ENCODE measurements at places on chromosomes 11 and 22.

- no peak for DNase-seq
Measured at GRCh38 chr22:25651332-25652085, 87.0 kb downstream of the GRK3 start.

GRCh38 chr11:72589802-72590761 lies 84.1 kb downstream of the PDE2A start:
- DNase-seq: peak; percentile 68

DNA sequence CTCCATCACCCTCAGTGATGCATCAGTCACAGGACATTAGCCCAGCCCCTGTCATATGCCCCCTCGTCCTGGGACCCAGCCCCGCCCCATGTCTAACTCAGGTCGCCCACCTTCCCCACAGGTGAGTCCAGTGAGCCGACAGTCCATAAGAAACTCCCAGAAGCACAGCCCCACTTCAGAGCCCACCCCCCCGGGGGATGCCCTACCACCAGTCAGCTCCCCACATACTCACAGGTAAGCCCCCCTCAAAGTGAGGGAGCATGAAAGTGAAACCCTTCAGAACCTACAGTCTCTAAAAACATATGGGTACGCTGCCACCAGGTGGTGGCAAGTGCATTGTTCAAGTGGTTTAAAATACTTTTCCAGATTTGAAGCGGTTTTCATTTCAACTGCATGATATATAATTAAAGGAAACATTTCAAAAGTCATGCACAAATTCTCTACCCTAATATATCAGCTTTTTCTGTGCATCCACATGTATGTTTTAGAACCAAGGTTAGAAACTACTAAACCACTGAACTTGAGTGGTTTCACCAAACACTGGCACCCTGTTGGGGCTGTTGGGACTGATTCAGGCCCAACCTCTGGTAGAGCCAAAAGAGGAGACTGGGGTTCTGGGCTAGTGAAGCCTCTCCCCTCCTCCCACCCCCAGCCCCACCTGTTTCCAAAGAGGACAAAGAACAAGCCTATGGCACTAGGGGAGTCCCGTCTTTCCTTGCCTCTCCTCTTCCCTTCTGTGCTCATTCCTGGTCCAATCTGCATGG lies 17.3 kb downstream of the EPS8L2 start:
- DNase-seq: peak; percentile 57

DNA sequence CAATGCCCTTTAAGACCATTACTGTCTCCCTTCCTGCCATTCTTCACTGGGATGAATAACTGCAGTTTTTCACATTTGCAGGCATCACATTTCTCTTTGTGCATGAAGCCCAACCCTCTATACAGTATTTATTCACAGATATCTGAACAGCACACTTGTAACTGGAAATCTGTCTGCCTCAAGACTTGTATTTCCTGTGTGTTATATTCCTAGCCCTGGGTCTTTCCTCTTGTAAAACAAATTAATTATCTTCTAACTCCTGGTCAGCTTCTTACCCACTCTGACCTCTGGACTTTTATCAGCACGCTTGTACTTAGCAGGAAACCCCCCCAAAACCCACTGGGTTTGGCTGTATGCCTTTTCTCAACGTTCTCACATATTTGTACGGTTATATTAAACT lies 2.0 kb downstream of the CSRP3 start:
- no peak for DNase-seq

GRCh38 chr11:85961930-85962363 lies 106.8 kb downstream of the CCDC83 start:
- DNase-seq: no peak

- no peak for DNase-seq
Measured at GRCh38 chr11:12871241-12871640, 137.9 kb upstream of the RASSF10 start.

DNA sequence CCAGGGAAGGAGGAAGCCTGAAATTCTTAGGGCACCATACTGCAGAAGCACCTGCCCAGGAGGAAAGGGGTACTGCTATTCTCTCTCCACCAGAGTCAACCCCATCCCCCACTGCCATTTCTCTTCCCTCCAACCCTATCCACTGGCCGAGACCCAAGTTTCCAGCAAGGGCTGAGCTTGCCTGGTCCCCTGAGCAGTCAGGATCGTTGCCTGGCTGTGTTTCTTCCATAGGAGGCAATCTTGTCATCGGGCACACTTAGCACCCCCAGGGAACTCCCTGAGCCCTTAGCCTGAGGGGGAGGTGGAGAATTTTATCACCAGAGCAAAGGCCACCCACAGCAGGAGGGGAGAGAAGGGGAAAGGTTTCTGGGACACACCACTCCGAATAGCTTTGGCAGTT lies 115.8 kb upstream of the NECTIN1 start:
- DNase-seq: no peak

GRCh38 chr11:1511937-1512496 lies 25.4 kb upstream of the MOB2 start:
- no peak for DNase-seq

GRCh38 chr11:117303101-117303500 lies 12.0 kb downstream of the BACE1-AS start:
- no peak for DNase-seq

GRCh38 chr22:36386351-36386899 lies 1.3 kb downstream of the MYH9 start:
- peak; percentile 80 for DNase-seq

- DNase-seq: peak; percentile 68
Measured at GRCh38 chr11:57474017-57474802, 13.9 kb downstream of the RTN4RL2 start.

DNA sequence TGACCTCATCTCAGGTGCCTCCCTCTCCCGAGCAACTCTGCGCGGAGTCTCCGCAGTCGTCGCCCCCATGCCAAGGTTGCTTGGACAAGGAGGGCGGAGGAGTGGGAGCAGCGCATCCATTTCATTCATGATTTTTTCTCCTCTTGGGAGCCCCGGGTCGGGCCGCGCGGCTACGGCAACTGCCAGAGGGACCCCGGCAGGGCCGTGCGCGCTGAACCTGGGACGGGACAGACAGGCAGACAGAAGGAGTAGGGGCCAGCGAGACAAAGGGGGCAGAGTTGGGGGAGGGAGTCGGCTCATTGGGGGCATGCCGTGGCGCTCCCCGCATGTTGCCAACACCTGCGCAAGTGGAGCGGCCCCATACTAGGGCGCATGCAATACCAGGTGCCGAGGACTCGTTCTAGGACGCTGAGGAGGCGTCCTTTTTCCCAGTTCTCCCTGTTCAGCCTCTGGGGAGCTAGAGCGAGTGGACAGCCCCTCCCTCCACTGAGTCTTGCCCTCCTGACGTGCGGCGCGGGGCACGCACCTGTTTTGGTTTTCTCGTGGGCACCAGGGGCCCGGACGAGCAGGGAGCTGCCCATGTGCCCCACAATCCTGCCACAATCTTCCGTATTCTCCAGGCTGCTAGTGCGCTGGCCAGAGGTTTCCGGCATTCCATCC lies 501 bp upstream of the PTPN5 start:
- DNase-seq: no peak

- DNase-seq: no peak
Measured at GRCh38 chr11:115539844-115540243, 35.6 kb upstream of the CADM1 start.

DNA sequence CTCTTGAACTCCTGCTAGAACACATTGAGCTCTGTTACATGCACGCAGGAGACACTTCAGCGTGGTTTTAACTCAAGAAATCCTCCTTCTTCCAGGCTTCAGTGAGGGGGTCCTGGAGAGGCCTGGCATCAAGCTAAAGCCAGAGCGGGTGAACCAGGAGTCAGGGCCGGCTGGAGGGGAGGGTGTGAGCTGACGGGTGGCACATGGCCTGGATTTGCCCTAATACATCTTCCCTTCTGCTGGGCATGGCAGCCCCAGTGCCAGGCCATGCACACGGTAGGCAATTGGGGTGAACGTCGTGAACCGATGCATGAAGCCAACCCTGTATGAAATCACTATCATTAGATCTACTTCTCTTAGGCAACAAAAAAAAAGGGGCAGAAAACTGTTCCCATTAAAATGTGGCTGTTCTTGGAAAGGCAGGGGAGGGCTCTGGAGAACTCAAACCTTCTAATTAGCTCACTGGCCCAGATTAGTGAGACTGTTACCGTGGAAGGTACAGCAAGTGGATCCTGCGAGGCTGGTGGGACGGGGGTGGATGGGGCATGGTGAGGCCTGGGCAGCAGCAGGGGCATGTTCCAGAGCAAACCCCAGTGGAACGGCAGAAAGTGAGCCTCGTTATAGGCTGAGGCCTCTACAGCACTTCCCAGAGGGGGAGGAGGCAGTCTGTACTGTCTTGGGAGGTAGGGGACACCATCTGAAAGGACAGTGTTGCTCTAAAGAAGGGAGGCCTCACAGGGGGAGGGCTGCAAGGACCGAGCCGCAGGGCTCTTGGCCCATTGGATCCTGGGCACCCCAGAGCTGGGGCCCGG lies 10.6 kb downstream of the IFT27 start:
- no peak for DNase-seq

- no peak for DNase-seq
Measured at GRCh38 chr11:67600324-67601029, 6.3 kb upstream of the NDUFV1 start.

GRCh38 chr11:132862137-132862536 lies 670.2 kb downstream of the OPCML start:
- no peak for DNase-seq

- DNase-seq: no peak
Measured at GRCh38 chr22:44003405-44004103, 20.5 kb upstream of the PARVB start.

DNA sequence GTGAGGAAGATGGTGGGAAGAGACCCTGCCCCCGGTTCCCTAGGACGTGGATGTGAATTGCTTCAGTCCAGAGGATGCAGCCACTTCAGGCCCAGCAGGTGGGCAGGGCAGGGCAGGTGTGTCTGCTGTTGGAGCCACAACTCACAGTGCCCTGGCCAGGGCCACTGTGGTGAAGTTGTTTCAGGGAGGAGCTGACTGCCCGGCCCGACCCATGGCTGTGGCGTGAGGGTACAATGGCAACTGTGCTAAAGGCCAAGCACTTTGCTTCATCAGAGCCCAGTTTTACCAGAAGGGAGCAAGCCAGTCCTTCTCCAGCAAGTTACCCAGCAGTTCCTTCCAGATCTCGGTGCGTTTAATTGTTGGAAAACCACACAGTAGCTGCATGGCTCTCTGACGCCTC lies 1174.4 kb downstream of the BRD1 start:
- no peak for DNase-seq

GRCh38 chr22:24128631-24129262 lies 52.5 kb upstream of the SUSD2 start:
- DNase-seq: no peak

DNA sequence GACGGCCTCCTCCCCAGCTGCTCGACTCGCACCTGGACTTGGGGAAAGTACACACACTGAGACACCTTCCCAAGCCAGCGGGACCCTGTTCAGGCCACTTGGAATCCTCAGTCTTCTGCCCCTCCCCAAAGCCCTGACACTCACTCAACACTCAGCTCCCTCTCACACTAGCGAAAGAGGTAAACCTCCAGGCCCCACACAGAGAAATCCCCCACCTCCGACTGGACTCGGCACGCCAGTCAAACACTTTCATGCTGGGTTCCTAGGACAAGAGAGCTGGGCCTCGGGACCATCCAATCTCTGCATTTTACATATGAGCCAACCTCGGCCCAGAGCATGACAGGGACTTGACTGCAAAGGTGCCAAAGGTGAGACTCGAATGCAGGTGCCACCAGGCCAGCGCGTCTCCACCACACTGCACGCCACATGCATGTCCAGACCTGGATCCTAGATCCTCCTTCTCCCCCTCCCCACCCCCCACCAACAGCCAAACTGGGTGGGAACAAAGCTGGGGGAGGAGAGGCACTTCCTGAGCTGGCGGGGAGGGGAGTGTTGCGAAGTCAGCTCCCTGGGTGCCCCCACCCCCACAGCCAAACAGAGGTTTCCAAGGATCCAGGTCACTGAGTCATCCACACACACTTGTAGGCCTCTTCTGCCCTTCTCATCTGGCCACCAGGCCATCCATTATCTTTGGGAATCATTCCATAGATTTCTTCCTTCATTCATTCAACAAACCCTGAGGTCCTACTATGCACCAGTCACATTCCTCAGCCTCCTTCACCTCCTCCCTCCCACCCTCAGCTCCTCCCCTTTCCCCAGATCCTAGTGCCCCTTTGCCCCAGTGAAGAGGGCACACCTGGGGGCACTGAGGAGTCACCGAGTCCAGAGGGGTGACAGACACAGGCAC lies 10.7 kb upstream of the CD5 start:
- DNase-seq: peak; percentile 70

DNA sequence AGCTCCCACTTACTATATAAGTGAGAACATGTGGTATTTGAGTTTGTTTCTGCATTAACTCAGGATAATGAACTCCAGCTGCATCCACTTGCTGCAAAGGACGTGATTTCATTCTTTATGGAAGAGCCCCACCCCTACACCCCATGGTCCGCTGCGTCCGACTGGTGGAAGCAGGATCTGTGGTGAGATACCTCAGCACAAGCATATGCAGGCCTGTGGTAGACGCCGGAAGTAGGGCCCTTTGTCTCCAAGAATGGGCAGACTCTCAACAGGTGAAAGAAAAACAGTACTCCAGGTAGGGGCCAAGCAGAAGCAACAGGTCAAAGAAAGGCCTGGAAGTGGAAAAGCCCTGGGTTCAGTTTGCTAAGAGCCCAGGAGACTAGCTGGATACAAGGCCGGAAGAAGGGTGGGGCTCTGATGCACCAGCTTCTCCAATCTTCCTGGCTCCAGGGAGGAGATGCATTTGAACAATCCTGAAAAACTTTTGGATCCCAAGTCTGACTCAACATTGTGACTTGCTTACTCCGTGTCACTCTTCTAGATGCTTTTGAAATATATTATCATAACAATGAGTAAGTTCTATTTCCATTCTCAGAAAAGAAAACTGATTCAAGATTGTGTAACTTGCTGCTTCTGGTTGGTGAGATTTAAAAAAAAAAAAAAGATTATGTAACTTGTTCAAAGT lies 30.4 kb downstream of the NEAT1 start:
- DNase-seq: no peak

- DNase-seq: no peak
Measured at GRCh38 chr11:132078264-132079076, 708.1 kb downstream of the NTM start.

- no peak for DNase-seq
Measured at GRCh38 chr11:16347928-16348685, 8.2 kb downstream of the SOX6 start.

DNA sequence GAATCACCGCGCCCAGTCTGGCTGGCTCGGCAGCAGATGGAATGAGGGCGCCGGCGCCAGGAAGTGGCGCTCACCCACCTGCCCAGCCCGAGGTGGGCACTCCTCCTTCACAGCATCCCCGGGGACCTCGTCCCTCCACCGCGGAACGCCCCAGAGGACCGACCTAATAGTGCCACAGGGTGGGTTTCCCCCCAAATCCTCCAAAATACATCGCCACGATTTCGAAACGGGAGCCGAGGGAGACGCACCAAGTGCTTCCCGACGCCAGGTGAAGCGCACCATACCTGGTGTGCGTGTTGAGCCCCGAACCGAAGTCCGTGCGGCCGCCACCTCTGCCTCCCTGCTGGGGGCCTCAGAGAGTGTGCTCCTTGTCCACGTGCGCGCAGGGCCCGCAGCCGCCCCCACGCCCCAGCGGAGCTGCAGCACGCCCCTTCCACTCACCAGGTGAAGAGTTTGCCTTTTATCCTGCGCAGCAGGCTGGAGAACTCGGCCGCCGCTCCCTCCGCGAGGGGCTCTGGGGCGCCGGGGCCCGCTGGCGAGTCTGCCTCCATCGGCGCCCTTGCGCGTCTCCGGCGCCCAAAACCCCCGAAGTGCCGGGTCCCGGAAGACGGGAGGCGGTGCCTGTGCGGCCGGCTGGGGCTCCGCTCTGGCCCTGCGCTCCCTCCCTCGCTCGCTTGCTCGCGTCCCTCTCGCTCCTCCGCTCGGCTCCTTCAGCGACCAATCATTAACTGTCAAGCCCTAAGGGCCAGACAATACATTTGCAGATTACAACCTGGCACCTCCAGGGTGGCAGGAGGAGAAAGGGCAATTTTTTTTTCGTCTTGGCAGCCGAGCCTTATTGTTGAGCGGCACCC lies at the start of gene SLC35F2:
SLC35F2 (minus strand) TSS at position 571 of the 854 bp plus-strand sequence; CDS start at position 551, 20 bp downstream.
- peak; percentile 84 for DNase-seq

- DNase-seq: no peak
Measured at GRCh38 chr11:75921808-75922207, 106.8 kb downstream of the UVRAG start.
